ENCODE measurements at places on chromosomes 11 and 22.

DNA sequence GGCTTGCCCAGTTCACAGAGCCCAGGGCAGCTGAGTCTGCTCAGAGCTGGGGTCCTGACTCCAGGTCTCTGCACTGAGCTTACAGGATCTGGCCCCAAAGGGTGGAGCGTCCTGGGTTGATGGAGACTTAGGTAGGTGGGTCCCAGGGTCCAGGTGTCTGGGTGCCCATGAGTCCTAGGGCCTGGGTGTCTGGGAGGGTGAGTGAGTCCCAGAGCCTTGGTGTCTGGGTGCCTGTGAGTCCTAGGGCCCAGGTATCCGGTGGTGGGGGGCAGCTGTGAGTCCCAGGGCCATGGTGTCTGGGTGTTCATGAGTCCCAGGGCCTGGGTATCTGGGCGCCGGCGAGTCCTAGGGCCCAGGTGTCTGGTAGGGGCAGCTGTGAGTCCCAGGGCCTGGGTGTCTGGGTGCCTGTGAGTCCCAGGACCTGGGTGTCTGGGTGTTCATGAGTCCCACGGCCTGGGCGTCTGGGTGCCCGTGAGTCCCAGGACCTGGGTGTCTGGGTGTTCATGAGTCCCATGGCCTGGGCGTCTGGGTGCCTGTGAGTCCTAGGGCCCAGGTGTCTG lies 1505.6 kb downstream of the BRD1 start:
- DNase-seq, result no peak

GRCh38 chr11:108035690-108036089 lies 27.0 kb downstream of the CUL5 start:
- no peak for DNase-seq

GRCh38 chr11:43708776-43709175 lies 28.2 kb downstream of the HSD17B12 start:
- no peak for DNase-seq

- no peak for DNase-seq
These were observed 10.9 kb downstream of the RELA start for GRCh38 chr11:65651589-65652510.

DNA sequence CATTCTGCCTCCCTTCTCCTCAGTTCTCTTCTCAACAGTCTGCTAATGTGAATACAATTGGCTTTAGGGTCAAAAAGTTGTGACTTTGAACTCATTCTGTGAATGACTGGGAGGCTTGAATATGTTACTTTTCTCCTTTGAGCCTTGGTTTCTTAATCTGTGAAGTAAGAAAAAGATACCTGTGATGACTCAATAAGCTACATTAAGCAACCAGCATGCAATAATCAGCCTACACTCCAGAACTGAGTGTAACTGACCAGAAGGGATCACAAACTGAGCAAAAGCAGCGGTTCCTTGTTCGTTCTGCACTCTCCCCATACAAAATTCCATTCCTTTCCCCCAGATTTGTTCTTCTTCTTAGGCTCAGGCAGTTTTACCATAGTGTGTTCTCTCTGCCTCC lies 23.4 kb downstream of the ZNF202 start:
- no peak for DNase-seq

- no peak for DNase-seq
These were observed 6.4 kb upstream of the LZTR1 start for GRCh38 chr22:20975541-20976290.

GRCh38 chr11:61125310-61125684 lies 23.0 kb downstream of the CD5 start:
- DNase-seq, result no peak

GRCh38 chr11:97722065-97722464 lies 1298.7 kb upstream of the CNTN5 start:
- DNase-seq, result no peak

Measured in activated CD4-positive, alpha-beta T cell treated with anti-CD3 and anti-CD28 coated beads, Interleukin-2, amount 50 U/mL, for 1 hour (primary cell).